ENCODE measurements at places on chromosomes 2 and 18.

- DNase-seq, result no peak
These were observed 51.2 kb downstream of the TRABD2A start for GRCh38 chr2:84829693-84830092.

DNA sequence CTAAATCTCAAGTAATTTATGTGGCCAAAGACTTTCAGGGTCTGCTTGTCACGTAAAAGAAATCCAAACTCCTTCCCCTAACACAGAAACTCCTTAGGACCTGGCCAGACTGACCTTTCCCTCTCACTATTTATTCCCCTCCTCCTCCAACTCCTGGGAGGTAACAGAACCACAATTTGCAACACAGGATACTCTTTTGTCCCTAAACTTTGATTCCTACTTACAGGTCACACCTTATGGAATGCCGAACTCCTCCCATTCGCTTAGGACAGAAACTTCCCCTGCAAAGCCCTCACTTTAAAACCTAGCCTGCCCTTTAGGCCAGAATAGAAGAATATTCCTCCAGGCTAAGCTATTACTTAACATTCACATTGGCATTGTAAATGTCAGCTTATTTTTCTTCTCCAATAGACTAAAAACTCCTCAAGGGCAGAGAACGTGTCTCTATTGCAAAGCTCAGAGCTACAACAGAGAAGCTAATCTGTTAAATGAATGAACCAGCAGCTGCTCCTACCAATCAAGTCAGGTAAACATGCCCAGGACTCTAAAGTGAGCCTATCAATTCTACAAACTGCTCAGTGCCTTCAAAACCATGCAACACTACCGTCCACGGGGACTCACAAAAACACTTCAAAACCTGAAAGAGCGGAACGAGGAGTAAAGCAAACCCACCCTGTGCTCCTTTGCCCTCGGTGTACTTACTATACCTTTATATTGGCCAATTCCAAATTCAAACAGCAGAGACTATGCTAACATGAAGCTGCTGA, 6.1 kb downstream of the INO80D start:
- no peak for DNase-seq

DNA sequence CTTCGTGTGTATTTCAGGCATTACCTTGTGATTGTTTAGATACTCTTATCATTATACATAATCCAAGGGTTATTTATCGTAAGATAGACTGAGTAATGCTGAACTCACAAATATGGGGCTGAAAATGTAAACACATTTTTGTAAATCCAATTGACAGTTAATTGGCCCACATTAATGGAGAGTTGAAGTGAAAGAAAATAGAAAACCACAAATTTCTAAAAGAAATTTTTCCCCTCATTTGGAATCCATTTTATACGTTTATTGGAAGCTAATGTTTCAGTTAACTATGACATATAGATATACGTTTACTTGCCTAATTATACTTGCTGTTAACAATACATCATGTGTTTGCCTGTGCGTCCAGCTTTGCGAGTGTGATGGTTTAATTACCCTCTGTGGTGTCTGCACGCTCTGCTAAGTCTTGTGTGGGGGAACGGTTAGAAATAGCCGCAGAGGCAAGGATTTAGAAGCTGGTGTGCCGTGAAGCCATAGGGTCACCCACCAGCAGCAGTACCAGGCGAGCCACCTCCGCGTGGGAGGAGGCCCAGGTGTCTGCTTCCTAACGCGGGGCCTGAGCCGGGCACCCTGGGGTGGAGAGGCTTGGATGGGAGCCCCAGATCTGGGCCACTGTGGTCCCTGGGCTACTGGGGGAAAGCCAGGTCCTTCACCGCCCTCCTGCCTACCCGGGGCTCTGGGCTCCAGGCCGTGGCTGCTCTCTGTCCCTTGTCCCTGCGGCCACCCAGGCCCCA, 38.0 kb downstream of the TSHZ1 start:
- DNase-seq, result no peak

DNA sequence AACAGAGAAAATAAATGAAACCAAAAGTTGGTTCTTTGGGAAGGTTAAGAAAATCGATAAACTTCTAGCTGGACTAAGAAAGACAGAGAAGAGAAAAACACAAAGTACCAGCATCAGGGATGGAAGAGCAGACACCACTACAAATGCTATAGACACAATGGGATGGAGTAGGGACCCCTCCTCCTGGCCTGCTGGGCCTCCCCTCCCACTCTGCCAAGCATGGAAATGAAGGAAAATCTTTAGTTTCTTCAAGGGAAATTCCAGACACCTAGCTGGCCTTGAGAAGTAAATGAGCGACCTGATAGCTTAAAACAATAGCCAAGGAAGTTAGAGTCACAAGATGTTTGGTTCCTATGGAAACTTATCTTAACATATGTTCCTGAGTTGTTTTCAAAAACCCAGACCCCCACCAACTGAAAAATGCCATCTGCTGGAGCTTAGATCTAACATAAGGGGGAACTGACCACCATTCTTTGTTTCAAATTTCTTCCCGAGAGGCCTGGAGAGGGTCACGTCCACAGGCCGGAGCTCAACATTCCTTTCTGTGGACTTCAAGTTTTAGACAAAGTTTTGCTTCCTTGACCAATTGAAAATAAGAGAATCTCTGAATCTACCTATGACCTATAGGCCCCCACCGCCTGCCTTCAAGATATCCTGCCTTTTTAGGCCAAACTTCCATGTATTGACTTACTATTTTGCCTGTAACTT, 101.9 kb downstream of the BIN1 start:
- no peak for DNase-seq

GRCh38 chr2:26299471-26300101, 46.4 kb upstream of the SELENOI start:
- DNase-seq, result peak; percentile 74

GRCh38 chr18:57146956-57147636, at the start of gene BOD1L2:
TSS of gene BOD1L2 (plus strand) at chr18:57147087. CDS start at chr18:57147313, 226 bp downstream.
- DNase-seq, result no peak

DNA sequence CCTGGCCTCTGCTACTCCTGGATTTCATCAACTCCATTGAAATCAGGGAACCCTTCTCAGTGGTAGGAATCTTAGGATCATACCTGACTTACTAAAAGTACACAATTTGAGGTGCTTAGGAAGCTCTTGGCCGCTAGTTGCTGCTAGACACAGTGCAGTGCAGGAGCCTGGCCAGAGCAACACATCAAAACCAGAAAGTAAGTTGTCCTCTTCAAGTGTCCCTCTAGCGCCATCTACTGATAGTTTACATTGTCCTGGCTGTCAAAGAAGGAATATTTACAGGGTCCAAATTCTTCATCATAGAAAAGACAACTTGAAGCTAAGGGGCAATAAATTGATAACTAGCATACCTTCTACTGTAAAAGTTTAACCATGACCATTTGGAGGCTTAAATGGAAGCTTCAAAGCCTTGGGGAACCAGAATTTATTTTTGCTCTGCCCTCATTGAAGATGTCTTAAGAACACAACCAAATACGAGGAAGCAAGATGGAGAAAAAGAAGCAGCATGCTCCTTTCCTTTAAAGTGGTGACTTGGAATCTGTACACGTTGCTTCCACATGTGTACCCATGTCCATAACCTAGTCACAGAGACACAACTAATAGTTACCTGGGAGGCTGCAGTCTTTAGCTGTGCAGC, 889.1 kb upstream of the GCFC2 start:
- peak; percentile 66 for DNase-seq

GRCh38 chr2:190840569-190841172, 40.0 kb upstream of the GLS start:
- no peak for DNase-seq

DNA sequence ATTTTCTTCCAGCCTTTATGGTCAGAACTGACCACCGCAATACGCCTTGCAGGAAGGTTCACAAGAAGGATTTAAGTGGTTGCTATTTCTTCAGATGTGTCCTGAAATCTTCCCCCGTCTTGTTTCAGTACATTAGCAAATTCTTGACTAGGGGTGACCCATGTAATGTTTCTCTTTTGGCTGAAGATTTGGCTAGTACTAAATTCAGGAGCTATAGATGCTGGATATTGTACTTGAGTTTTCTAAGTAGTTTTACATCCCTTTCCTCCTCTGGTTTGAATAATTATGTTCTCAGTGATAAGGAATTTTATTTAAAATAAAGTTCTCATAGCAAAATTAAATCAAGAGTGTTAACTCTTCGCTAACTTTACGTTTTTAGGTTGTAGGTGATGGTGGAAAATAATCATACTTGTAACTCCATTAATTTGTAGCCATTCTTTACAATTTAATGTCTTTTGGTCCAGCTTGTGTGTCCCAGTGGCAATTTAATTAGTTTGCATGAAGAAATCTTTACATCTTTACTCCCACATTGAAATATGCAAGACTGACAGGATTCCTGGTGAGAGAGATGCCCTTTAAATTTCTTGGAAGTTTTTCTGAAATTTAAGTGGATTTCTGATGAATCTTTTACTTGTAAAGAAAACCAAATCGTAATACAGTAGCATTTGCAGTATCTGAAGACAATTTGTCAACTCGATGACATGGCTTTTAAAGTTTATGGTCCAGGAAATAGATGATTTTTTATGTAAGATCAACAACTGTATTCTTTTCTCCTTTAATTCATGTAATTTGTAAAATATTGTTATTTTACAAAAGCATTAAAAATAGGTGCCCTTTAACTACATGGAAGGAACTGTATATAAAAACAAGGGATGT, 2.8 kb downstream of the PHLPP1 start:
- no peak for DNase-seq

DNA sequence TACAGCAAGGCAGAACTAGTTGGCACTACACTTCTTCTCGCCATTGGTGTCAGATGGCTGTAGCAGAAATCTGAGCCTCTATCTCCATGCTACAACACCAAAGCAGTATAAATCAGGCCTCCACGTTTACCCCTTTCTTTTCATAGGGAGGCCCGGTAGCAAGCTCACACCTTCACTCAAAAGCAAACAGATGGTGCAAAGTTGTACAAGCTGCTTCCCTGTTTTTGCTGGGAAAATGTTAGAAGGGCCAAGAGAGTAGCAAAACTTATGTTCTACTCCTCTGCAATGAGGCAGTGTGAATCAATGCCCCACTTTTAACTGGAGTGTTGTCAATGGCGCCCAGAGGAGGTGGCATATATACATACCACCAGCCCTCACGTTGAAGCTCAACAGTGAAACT, 369.6 kb upstream of the NRXN1 start:
- DNase-seq, result no peak

DNA sequence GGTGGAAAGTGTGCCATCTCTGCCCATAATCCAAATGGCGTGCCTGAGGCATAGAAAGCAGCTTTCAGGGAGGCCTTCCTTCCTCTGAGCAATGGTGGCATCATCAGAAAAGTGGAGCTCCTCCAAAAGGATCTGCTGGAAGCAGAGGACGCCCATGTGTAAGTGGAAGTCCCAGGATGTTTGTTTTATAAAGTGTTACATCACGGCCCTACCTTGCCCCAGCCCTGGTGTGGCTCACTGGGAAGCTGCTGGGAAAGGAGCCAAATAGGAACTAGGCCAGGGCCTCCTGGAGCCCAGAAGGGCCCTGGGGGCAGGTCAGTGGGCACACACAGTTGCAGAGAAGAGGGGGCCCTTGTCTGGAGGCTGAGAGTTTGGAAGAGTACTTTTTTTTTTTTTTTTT, 4.2 kb upstream of the ODC1 start:
- DNase-seq, result peak; percentile 44

- DNase-seq, result no peak
These were observed 135.3 kb downstream of the CCDC148 start for GRCh38 chr2:158321264-158321663.

- DNase-seq, result no peak
These were observed 165.4 kb downstream of the MYCN start for GRCh38 chr2:16105669-16106281.

GRCh38 chr2:39666491-39667101, 879 bp downstream of the TMEM178A start:
- no peak for DNase-seq

GRCh38 chr2:210964141-210964764, 407.9 kb downstream of the CPS1 start:
- no peak for DNase-seq

DNA sequence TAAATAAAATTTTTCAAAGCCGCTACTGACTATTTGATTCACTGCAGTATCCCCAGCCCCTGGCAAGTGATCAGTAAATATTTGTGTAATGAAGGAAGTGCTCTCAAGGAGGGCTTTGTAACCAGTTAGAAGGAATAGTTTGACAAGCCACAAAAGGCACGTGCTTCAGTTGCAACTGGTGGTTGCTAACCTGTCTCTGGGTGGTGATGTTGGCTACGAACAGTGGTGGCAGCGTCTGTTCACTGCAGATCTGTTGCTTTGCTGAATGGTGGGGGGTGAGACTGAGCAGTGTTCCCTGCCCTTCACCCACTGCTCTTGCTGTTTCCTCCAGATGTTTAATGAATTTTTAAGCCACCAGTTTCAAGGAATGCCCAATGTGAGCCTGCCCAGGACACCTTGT, 73.9 kb upstream of the SIX2 start:
- no peak for DNase-seq

- DNase-seq, result no peak
These were observed 35.2 kb downstream of the LRP1B start for GRCh38 chr2:142095647-142096046.

DNA sequence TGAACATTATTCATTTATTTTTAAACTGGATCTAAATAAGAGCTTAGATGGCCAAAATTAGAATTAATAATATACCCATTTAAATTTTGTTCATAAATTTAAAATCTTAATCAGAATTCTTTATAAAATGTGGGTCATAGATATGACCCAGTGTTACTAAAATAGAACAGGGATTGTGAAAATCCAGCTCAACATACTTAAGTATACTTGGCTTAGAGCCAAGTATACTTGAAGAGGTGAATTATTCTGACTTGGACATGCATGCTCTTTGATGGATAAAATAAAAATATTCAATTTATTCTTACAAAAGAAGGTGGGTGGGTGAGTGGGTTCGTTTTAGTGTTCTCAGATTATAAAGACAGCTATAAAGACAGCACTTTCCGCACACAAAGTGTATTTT, 70.7 kb downstream of the SPOPL start:
- DNase-seq, result peak; percentile 16

DNA sequence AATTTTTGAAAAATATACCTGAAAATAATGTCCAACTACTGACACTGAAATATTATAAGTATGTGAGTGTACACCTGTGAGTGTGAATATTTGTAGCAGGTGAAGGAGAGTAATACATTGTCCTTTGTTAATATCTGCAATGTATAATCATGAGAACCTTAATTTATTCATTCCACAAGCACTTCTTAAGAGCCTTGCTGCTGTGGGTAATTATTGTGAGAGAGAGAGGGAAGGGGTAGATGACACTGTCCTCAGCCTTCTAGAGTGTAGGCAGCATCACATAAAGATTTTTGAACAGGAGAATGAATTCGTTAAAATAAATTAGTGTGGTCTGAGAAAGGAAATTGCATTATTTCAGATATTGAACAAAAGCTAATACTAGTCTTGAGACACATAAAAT, 157.2 kb downstream of the MAP2 start:
- DNase-seq, result no peak

- no peak for DNase-seq
These were observed 112.8 kb downstream of the CDC42EP3 start for GRCh38 chr2:37558623-37559022.

GRCh38 chr2:85264471-85264870, 63.3 kb downstream of the TGOLN2 start:
- DNase-seq, result no peak

GRCh38 chr2:180010701-180011100, 3.6 kb upstream of the CWC22 start:
- DNase-seq, result no peak

GRCh38 chr18:2971741-2972552, 41.0 kb downstream of the LPIN2 start:
- DNase-seq, result no peak
